ENCODE measurements at places on chromosomes 7 and 10. TPM values are rescaled to one million over a fixed set of nuclear protein-coding genes. Genes with fewer than 3 reads are reported as not detected.

PAPOLB gene
- under 0.01 TPM for total RNA-seq

PGAM2 gene
- total RNA-seq: not detected

DPYSL4 gene
- 5.4 TPM for total RNA-seq

WDFY4 gene
- not detected for total RNA-seq

TBC1D12 gene
- 10.7 TPM for total RNA-seq

PHF14 gene
- 26.6 TPM for total RNA-seq

SPRN gene
- total RNA-seq: not detected
